Hematopoietic multipotent progenitor cell treated with erythropoietin and hydrocortisone succinate and interleukin-3 and kit ligand, for 4 days (in vitro differentiated cells): ENCODE measurements at places on chromosomes 7 and 10.

DNA sequence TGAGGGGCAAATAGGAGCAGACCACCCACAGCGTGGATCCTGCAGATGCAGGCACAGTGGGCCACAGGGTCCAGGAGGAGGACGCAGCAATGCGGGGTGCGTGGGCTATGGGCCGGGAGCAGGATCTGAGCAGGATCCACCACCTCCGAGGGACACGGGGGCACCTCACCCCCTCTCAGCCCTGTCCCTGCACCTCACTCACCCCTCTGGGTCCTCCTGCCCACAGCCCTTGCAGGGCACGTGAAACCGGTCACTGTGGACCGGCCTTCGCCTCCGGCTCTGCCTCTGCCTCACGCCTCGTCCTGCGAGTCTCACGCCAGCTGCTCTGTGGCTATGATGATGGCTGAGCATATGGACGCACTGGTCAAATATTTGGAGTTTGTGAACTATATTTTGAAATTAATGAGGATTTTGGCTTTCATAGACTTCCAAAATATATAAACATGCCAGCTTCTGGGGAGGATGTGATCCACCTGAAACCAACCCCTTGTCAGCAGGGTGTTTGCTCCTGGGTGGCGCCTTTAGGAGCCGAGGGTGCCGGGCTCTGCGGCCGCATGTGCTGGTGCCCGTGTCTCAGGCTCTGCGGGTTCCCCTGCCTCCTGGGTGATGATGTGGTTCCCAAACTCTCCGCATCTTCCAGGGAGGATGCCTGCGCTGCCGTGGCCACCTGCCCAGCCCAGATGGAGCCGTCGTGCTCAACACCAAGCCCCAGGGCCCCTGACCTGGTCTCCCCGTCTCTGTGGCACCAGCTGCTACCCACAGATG, 11.3 kb upstream of the ADGRA1 start:
- no peak for DNase-seq

DNA sequence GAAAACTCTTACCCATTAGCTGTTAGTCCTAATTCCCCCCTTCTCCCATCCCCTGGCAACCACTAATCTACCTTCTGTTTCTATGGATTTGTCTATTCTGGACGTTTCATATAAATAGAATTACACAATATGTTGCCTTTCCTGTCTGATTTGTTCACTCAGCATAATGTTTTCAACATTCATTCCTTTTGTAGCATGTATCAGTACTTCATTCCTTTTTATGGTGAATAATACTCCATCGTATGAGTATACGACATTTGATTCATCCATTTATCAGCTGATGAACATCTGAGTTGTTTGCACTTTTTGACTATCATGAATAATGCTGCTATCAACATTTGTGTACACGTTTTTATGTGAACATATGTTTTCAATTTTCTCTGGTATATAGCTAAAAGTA, 4.4 kb upstream of the FRAT1 start:
- DNase-seq, result no peak

DNA sequence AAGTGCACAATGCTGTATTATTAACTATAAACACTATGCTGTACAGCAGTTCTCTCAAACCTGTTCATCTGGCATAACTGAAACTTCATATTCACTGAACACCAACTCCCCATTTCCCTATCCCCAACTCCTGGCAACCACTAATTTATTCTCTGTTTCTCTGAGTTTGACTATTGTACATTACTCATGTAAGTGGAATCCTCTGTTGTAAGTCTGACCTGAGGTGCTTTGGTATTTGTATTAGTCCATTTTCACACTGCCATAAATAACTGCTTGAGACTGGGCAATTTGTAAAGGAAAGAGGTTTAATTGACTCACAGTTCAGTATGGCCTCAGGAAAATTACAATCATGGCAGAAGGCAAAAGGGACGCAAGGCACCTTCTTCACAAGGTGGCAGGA, 266.3 kb downstream of the PPP1R3A start:
- no peak for DNase-seq

DNA sequence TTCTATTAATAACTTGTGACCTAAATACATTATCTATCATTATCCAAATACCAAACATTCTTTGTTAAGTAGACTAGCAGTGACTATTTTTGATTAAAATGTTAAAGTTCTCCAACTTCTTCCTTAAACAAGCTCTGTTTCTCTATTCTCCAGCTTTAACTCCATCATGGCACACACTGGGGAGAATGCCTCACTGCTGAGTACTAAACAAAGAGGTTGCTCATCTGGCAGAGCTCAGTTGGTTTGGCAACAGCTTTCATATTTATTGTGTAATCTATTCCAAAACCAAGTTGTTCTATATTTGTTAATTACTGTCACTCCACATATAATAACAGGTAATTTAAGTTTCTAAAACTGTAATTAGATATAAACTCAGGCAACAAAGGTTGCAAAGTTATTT, 89.6 kb downstream of the USP6NL start:
- no peak for DNase-seq

DNA sequence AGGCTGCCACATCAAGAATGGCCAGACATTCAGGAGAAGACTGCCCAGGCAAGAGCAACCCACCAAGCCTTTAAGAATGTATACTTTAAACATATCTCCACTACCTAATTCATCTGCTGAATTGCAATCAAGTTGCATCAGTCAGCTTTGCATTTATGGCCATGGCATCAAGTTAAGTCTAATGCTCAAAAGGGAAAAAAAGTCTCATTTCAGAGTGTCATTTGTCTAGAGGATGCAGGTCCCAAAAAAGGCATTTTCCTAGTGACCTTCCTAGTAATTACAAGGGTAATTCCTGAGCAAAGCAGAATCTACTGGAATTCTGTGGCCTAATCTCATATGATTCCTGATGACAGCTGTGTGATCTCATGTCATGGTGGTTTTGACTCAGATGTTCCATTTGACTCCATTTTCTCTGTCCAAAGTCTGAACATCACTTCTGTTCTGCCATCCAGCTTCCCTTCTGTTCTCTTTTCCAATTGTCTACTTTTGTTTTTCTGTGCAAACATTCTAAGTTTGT, 7.3 kb upstream of the CABCOCO1 start:
- no peak for DNase-seq

- DNase-seq, result no peak
These were observed 26.3 kb downstream of the ANKRD61 start for GRCh38 chr7:6057316-6058129.

DNA sequence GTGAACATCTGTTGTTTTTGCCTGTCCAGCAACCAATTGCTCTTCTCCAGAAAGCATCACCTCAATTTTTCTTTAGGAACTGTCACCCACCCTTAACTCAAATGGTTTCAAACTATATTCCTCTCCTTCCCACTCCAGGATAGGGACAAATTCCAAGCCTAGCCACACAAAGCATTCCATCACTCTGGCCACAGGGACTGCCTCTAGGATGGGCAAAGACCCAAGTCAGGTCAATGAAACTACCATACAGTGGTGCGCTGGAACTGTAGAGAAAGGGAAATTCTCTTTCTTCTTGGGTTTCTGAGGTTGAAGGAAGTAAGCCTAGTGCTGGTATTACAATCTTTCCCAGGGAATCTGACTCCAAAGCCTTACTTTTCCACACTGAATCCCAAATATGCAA, 3.6 kb downstream of the MICU1 start:
- DNase-seq, result no peak

DNA sequence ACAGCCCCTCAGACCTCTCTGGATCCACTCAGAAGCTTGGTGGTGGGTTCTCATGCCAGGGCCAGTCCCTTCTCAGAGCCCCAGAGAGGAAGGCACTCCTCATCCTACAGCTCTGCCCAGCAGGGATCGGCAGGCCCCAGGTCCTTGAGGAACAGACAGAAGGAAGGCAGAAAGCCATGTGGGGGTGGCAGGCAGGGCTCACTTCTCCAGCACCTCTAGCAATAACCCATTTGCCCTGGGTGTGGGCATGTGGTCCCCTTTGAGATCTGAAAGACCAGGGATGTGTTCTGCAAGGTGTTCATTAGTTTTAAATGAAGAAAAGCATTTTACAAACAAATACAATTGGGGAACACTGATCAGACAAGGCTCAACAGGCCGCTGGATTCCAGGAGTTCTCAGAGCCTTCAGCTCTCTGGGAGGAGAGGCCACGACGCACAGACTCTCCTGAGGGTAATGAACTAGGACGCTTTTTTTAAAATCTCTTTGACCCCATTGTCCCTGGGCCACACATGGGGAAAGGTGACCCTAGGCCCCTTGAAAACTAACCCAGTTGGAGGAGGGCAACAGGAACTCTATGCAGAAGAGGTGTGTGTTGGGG, 40.6 kb downstream of the LDB3 start:
- DNase-seq, result no peak

DNA sequence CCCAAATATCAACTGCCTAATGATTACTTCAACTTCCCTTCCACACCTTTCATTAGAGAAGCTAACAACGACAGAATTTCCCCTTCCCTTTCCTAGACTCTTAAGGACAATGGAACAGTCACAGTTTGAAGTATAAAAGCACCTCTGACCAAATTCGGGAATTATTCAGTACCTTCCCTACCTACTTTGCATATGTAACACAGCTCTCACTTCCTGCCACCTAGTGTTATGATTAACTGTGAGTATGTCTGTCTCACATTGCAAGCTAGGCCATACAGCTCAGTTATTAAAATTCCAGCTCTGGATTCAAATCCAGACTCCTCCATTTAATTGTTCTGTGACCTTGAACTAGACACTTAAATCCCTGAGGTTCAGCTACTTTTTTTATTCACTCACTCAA, 44.8 kb upstream of the HPSE2 start:
- no peak for DNase-seq

GRCh38 chr10:119348106-119348505, 140.7 kb downstream of the GRK5 start:
- DNase-seq, result no peak

DNA sequence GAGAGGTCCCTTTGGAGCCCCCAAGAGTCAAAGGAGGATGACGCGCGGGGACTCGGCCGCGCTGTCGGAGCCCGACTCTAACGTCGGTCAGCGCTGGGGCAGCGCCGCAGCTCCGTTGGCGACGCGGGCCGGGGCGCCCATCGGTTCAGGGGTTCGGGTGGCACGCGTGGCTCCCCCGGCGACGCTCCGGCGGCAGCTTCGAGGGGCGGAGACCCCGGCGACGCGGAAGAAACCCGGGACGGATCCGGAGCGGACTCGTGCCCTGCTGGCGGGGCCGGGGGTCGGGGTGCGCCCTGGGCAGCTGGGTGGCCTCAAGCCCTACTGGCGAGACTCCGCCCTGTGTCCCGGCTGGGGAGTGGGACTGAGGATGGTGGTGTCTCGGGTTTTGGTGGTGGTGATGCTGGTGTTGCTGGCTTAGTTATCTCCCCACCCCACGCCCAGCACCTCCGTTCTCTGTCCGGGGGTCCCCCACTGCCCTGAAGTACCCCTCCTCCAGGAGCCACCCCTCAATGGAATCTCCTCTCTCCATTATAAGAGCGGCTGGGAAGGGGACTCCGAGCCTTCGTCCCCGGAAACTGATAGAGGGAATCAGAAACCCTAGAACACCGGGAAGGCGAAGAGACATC, at the start of gene NAT16:
NAT16 (minus strand) TSS at position 164 of the 626 bp plus-strand sequence. CDS start 5,486 bp downstream, outside the sequence.
- DNase-seq, result no peak

- no peak for DNase-seq
These were observed 35.3 kb downstream of the DENND2A start for GRCh38 chr7:140605337-140605736.

DNA sequence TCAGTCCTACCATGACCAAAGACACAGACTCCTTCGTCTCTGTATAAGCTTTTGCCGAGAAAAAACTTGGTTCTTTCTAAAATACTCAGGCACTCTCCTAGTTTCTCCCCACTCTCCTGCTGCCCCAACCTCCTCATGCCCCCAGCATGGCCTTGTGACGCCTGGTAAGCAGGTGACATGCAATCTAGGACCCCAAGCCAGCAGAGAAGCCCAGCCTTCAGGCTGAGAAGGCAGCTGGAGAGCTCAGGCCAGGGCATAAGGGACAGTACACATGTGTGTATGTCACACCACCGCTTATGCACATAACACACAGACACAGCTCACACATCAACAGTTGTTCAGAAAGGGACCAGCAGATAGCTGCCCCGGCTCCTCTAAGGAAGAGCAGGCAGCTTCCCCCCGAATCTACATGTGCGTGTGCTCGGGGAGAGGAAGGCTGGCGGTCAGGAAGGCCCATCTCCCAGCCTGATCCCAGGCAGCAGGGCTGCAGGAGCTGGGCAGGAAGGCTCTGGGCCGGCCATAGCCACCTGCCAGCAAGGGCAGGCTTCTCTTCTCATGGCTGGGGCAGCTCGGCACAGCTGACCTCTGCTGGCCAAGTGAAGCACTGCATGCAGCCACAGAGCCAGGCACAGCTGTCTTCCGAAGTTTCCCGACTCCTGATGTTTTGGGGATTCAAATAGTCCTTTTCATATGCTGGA, 8.5 kb downstream of the DDX56 start:
- peak; percentile 79 for DNase-seq

DNA sequence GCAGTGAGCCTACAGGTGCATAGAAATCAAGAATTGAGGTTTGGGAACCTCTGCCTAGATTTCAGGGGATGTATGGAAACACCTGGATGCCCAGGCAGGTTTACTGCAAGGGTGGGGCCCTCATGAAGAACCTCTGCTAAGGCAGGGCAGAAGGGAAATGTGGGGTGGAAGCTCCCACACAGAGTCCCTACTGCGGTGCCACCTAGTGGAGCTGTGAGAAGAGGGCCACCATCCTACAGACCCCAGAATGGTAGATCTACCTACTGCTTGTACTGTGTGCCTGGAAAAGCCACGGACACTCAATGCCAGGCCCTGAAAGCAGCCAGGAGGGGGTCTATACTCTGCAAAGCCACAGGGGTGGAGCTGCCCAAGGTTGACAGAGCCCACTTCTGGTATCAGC, 533.5 kb downstream of the GPAM start:
- peak; percentile 2 for DNase-seq

GRCh38 chr10:68697106-68697505, 23.9 kb upstream of the CCAR1 start:
- DNase-seq, result no peak

DNA sequence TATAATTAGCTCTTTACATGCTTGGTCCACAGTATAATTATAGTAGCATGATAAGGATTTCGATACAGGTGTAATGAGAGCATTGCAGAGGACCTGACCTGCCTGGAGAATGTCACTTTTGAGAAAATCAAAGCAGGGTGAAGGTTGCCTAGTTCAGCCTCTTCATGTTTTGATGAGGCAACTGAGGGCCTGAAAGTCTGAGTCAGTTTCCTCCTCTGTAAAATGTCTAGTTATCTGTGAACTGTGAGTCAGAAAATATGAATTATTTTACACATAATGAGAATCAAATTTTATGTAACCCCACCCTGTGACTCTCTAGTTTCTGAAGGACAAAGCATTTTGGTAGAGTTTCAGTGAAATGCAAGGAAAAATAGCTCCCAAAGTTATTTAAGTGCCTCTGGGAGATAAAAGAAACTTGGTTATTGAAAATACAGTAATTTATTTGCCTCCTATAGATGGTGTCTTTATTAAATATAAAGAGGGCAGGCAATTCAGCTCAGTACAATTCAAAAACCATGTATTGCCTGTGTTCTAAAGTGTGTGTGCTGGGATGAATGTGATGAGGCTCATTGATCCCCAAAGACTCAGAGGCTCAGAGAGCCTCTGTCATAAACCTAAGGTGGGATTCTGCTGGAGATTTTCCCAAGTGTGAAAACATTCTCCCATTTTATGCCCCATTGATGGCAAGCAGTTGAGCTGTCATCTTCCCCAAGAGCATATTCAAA, 37.3 kb upstream of the SAMD9L start:
- DNase-seq, result no peak

GRCh38 chr7:139534966-139535651, 11.6 kb downstream of the CLEC2L start:
- DNase-seq, result no peak
